Fibroblast of upper back skin (primary cell): ENCODE measurements at places on chromosomes 13 and 19.
A peak's percentile ranks its signal among the peaks of the same experiment; 100 is the strongest.

DNA sequence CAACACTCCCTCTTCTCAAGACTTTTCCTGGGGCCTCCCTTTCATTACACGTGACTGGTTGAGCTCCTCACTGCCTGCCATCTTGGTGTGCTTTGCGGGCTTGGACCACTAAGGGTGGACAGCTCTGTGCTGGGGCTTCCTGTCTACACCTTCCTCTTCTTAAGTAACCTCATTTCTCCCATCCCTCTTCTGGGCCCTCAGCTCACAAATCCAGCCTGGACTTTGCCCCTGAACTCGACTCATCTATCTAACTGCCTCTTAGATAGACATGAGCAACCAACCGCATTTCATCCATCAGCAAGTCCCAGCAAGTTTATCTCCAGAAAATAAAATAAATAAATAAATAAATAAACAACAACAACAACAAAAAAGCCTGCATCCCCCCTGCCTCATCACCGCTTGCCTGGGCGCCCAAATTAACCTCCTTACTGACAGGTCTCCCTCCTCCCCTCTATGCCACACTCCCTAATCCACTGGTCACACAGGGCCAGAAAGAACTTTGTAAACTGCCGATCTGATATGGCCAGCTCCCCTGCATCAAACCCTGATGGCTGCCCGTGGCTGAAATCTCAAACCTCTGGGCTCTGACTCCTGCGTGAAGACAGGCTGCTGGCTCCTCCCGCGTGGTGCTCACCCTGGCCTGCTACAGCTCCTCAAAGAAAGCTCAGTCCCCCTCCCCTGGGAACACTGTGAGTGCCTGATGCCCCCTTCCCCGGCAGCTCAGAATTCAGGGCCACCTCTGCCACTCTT lies 7.8 kb downstream of the ISOC2 start:
- no peak for DNase-seq

- no peak for DNase-seq
Measured at GRCh38 chr13:105338006-105338405, 1197.5 kb downstream of the EFNB2 start.

DNA sequence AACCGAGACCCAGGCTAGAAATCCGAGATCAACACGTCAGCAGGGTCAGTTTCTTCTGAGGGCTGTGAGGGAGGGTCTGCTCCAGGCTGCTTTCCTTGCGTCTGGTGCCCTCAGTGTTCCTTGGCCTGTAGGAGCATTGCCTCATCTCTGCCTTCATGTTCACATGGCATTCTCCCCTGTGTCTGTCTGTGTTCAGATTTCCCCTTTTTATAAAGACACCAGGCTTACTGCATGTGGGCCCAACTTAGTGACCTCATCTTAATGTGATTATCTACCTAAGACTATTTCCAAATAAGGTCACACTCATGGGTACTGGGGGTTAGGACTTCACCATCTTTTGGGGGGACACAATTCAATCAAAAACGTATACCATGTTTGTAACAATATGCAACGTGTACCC lies 57.2 kb upstream of the C1QTNF9 start:
- DNase-seq, result no peak

- DNase-seq, result no peak
Measured at GRCh38 chr19:46420056-46420455, 6.7 kb upstream of the CCDC8 start.

DNA sequence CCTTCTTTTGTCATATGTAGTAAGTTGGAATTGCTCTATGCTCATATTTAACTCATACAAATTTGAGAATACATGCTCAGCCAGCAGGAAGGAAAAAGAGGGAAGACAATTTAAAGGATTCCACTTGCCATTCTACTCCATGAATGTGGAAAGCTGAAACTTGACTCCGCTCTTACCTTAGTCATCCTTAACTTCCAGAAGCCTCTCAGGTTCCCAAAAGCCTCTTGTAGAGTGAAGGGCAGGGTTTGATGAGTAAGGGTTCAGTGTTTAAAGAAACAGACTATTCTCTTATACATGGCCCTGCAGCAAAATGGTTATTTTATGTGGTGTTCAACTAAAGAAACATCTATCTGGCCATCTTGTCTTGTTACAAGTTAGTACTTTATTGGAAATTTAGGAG lies 27.1 kb downstream of the FAM124A start:
- DNase-seq, result no peak

- DNase-seq, result no peak
Measured at GRCh38 chr19:7528522-7529245, 6.3 kb downstream of the MCOLN1 start.

- DNase-seq, result no peak
Measured at GRCh38 chr13:21202767-21203531, 26.5 kb downstream of the MRPL57 start.

DNA sequence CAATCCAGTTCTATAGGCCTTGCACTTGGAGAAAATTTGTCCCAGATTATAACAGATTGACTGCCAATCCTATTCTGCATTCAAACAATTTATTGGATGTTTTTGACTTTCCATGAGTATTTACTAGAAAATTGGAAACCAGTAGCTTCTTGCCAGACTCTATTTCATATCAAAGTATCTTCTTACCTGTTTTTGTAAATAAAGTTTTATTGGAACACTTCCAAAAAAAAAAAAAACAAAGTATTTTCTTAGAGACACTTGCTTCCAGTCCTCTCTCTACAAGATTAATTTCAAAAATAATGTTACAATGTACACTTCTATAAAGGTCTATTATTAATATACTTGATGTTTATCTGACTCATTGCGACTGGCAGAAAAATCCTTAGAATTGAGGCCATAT lies 209.2 kb upstream of the PCDH9 start:
- DNase-seq, result no peak

DNA sequence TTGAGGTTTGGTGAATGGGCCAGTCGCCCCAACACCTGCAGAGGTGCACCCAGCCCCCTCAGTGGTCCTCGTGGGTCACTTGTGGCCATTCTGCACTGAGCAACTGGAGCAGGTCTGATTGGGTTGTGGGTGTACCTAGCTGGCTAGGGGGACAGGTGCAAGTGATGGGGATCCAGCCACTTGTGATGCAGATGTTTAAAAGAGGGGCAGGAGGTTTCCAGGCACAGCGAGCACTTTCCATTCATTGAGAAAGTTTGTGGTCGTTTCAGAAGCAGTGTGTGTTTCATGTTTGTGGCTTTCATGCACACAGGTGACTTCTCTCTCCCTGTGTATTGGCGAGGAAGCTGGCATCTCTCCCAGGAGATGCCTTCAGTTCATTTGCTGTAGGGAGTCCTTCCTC lies 34.7 kb downstream of the TSSK6 start:
- DNase-seq, result no peak

GRCh38 chr19:907183-907853 lies 5.7 kb downstream of the R3HDM4 start:
- DNase-seq, result no peak

DNA sequence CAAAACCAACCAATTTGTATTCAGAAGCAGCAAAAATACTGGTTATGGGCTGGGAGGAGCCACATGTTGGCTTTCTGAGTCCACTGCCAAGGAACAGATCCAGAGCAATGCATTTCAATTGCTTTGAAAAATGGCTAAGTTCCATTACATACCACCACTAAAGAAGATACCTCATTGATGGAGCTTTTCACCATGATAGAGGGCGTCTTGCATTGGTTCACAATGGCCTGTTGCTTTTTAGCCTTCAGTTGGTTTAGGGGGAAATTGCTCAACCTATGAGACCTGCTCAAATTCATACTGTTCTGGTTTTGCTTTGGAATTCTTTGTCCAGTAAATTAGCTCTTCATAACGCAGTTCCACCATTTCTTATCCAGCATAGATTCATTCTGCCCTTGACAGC lies 21.2 kb upstream of the CPB2 start:
- DNase-seq, result no peak

- DNase-seq, result no peak
Measured at GRCh38 chr19:4556597-4557127, 2.8 kb downstream of the SEMA6B start.

GRCh38 chr19:49428547-49429451 lies 3.6 kb downstream of the GFY start:
- no peak for DNase-seq

- peak; percentile 3 for DNase-seq
Measured at GRCh38 chr13:41178040-41178439, 16.3 kb downstream of the KBTBD7 start.

GRCh38 chr13:113186061-113186900 lies 22.2 kb downstream of the PCID2 start:
- DNase-seq, result no peak
